ENCODE measurements at places on chromosomes 7 and 10.

DNA sequence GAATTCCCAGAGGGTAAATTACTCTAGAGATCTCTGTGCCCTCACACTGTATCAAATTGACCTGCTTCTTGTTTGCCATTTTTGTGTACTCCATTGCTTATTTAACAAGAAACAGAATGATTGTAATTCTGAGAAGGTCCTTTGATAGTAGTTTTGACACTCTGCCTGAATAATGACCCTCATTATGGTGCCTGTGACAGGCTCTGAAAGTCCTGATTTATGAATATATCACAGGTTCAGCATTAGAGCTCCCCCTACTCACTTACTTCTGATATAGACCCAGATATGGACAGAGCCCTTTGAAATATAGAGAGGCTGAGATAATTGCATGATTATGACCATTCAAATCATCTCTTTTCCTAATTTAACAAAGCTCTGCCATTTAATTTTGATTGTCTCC is 465.2 kb downstream of the MDFIC start:
- DNase-seq: no peak

GRCh38 chr10:97538411-97538810 is 34.2 kb upstream of the ANKRD2 start:
- no peak for DNase-seq

DNA sequence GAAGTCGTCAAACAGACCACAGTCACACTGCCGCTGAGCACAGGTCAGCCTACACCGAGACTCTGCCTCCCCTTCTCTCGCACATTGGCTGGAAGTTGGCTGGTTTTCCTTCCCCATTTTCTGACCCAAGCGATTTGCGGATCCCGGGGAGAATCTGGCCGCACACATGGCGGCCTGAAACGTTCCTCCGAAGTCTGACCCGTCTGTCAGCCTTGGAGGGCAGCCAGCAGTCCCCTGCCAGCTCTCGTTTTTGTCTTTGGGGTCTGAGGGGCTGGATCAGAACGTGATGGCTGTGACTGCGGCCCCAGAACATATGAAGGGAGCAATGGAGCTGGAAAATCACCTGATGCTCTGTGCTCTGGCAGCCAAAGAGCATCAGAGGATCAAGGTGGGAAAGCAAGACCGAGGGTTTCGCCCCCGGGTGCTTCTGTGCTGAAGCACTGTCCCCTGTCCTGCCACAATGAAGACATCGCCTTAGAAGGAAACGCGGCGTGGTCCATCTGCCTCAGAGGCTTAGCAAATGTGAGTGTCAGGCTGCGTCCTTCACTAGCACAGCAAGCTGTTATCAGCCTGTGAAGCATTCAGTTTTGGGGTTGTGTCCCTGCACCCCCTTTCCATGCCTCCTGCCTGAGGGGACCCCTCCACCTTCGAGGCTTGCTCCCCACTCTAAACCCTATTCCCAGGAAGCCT is 119.3 kb upstream of the SHH start:
- DNase-seq: no peak

GRCh38 chr7:18866359-18867036 is 250.9 kb downstream of the TWIST1 start:
- DNase-seq: no peak

DNA sequence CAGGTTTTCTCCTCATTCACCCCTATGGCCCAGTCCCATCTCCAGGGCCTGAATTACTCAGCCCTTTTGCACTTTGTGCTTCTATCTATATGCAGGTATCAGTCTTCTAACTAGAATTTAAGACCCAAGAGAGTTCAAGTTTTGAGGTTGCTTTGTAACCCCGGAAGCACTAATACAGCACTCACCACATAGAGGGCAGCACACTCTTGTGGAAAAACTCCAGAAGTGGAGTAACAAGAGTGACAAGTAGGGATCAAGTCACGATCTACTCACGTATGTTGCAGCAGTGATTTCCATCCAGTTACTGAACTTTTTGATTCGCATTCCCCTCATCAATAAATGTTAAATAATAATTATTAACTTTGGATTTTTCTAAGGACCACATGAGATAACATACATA is 151.0 kb downstream of the CHCHD3 start:
- DNase-seq: peak; percentile 40

DNA sequence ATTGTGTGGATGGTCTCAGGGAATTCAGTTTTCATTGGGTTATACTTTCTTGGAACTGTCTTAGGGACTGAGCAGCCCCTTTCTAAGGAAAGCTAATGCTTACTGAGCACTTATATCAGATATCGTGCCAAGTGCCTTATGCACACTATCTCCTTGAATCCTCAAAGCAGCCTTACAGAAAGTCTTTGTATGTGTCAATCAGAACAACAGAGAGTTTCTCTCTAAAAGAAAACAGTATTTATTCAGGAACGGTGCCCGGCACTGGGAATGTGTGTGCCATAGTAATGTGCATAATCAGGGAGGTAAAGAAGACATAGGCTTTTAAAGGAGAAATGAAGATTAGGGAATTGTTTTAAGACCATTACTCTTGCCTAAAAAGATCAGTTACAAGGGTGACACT is 17.3 kb downstream of the ANTXRL start:
- DNase-seq: no peak

DNA sequence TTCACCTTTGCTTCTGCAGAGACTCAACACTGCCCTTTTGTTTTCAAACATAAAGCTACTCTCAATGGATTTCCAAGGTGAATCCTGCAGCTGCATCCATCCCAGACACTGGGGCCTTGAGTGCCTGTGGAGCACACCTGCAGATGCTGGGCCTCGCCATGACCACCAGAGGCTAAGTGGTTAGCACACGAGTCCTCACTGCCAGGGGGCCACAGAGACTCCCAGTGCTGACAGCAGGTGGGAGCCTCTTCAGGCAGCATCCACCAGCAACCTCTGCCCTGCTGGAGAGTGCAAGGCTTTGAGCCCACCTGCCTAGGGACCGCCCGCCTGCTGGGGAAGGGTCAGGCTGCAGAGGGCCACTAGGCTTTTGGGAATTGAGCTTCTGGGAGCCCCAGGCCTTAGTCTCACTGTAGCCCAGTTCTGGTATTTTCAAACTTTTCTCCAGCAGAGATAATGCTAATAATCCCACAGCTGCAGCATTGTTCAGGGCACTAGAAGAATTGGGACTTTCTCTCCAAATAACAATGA is 9.4 kb upstream of the HPS1 start:
- DNase-seq: no peak

GRCh38 chr7:71132377-71133231 is 660 bp downstream of the GALNT17 start:
- peak; percentile 3 for DNase-seq

GRCh38 chr10:54854389-54854788 is 53.4 kb upstream of the PCDH15 start:
- no peak for DNase-seq

GRCh38 chr10:14478604-14479003 is 147.9 kb upstream of the FRMD4A start:
- DNase-seq: peak; percentile 31

DNA sequence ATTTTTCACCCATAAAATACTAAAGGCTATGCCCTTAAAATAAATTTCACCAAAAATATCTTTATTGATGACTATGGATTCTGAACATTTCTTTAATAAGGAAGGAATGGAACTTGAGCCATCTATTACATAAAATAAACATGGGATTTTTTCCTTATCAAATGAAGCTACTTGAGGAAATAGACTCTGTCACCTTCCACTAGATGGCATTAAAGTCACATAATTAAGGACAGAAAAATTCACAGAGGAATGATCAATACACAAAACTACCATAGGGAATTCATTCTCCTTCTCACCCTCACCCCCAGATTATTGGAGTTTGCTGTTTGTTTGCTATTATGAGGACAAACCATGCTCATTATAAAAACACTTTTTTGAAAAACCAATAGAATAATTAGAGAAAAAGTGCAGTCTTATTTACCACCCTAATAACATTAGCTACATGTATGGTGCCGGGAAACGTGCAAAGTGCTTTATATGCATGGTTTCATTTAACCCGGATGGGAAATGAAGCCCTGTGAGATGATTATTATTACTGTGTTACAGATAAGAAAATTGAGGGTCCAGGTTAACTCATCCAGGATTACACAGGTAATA is 21.1 kb upstream of the FOXI2 start:
- DNase-seq: peak; percentile 64

DNA sequence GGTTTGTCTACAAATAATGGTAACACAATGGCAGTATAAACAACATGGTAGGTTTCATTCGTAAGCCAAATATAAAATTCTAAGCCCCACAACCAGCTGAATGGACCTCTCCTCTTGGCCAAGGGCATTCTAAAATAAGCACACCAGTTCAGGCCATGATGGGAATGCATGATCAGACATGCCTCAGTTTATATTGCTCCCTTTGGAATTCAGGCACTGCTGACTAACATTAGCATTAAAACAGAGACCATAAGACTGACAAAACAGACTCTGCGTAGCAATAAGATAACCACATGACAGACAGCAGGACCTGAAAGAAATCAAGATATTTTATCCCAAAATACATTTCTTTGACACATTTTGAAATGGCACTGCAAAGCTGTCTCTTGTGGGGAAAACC is 125.8 kb downstream of the FAM107B start:
- no peak for DNase-seq

DNA sequence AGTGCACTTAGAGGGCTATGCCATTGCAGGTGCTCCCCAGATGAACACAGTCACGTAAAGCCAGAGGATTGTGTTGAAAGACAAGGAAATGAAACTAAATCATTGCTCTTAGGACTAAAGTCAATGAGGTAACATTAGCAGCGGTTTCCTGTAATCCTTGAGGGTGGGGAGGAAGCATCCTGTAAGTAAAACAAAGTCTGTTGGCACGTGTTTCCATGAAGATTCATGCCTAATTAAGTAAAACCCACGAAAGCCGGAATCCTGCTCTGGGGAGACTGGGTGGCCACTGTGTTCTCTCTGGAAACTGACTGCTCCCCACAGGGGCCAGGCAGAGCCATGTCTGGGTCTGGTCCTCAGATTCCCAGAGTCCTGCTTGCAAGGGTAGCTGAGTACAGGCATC is 18.3 kb downstream of the STEAP1B start:
- peak; percentile 32 for DNase-seq

GRCh38 chr7:159310457-159311171 is 165.9 kb upstream of the VIPR2 start:
- peak; percentile 32 for DNase-seq
